Foreskin keratinocyte (primary cell): ENCODE measurements at places on chromosomes 12 and 14. TPM values are rescaled to one million over a fixed set of nuclear protein-coding genes. Genes with fewer than 3 reads are reported as not detected.

- no peak for DNase-seq
These were observed 480.5 kb downstream of the VRK1 start for GRCh38 chr14:97277711-97278110.

DNA sequence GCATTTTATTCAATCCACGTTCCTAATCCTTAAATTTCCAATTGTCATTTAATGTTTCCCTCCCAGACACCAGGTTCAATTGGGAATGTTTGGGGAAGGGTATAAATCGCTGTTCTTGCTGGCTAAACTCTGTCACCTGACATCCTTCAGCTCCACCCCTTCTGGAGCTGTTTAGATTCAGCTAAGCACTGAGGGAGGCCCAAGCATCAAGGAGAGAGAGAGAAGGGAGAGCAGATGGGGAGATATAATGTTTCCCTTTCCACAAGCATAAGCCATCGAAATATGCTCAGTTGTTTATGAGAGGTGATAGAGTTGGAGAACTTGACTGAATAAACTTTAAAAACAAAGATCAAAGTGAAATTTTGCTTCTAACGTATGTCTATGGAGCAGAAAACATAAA, 1.8 kb downstream of the ABCC9 start:
- no peak for DNase-seq

DNA sequence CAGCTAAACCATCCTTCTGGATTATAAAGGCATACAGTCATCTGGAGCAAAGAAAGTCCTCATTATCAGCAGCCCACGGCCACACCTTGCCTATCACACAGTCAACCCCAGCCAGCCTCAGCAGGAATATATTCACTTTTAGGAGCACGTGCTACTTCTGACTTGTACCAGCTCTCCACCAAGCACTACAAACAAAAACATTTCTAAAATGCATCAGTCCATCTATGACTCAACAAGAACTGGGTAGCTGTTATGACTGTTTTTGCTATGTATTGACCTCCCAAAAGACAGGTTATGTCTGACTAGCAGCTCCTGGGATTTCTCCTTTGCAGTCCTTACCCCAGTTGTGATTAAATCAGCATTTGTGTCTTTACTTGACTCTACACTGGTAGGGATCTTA, 31.2 kb downstream of the NUAK1 start:
- DNase-seq: peak; percentile 54

WNT1 gene
- not detected in 2 replicates for polyA plus RNA-seq

- DNase-seq: no peak
These were observed 18.5 kb downstream of the ATL1 start for GRCh38 chr14:50578433-50578832.
